ENCODE measurements at places on chromosomes 4 and X. TPM values are rescaled to one million over a fixed set of nuclear protein-coding genes. Genes with fewer than 3 reads are reported as not detected.

GRCh38 chr4:15381806-15382338, 46.0 kb upstream of the C1QTNF7 start:
- DNase-seq: no peak

DNA sequence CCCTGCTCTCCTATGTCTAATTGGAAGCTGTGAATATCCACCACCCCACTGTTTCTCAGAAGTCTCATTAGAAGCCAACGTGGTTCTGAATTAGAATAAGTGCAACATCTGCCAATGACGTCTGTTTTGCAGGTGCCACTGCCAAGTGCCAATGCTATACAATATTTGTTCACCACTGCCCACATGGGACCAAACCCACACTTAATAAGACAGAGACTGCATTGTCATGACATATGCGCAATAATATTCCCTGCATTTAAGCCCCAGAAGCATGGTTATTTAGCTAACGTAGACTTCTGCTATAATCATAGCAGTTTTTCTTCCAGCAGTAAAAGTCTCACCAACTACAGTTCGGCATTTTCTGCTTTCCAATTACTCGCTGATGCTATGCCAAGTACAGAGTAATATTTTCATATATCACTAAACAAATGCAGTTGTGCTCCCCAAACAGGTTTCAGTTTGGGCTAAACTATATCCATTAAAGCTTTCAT, 262.5 kb upstream of the PCDH18 start:
- no peak for DNase-seq

DNA sequence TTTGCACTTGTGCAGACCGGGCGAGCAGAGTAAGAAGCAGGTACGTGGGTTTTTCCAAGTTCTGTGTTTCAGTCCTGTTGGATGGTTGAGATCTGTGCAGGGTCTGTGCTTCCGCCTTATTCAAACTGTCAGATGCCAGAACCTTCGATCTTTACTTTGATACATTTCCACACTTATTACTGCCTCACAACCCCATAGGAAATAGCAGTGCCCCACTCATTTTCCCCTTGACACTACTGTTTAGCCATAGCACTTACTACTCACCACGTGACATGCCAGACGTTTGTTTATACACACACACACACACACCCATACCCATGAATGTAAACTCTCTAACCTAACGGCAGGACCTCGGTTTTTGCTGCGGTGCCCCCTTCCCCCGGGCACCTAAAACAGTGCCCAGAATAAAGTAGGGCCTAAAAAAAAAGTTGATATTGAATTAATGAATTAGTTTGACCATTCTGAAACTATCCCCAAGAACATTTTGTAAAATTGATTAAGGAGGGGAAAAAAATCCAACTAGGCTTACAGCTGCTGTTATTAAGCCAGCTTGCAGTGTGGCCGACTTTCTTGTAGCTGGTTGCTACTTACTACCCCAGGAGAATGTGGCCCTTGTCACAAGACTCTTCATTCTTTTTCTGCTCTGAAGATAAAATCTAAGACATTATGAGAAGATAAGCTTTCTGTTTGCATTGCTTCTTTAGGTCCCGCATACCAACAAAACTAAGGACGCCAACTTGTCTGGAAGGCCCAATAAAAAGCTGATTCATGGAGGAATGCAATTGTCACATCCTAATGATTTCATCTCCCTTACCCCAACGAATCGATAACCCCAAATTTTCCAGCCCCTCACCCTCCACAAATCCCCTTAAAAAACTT, 704 bp upstream of the SEPSECS start:
- DNase-seq: no peak

Gene KIT
- total RNA-seq: 13.1 TPM

Gene FGB
- total RNA-seq: not detected

- no peak for DNase-seq
Measured at GRCh38 chrX:153538424-153538823, 21.0 kb downstream of the ATP2B3 start.

Gene MFAP3L
- 3.0 TPM for total RNA-seq

DNA sequence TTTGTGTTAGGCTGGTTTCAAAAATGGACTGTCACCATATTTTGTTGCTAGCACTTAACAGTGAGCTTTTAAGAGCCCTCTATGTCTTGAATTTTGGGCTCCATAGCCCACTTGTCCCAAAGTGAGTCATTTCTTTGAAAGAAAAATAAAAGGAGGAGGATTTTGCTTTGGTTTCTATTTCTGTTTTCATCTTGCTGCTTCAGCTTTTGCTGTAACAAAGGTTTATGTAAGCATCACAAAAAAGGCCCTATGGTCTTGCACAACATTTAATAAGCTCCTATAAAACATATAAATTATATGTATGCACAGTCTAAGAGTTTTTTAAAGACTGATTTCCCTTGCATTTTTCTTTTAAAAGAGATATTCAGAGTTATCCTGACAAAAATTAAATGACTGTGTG, 105.2 kb downstream of the PHOX2B start:
- DNase-seq: no peak

Gene ADGRL3
- total RNA-seq: 54.3 TPM

- no peak for DNase-seq
Measured at GRCh38 chr4:88041626-88042025, 34.2 kb downstream of the PKD2 start.

GRCh38 chr4:184409911-184410692, 64.2 kb downstream of the IRF2 start:
- no peak for DNase-seq

- no peak for DNase-seq
Measured at GRCh38 chr4:109967798-109968520, 55.3 kb downstream of the EGF start.

Gene TLR3
- 8.3 TPM for total RNA-seq

GRCh38 chr4:117626664-117627063, 407.6 kb upstream of the NDST3 start:
- no peak for DNase-seq

Gene CEP135
- total RNA-seq: 7.3 TPM

GRCh38 chrX:153924149-153924861, 1.8 kb downstream of the ARHGAP4 start:
- no peak for DNase-seq

- DNase-seq: no peak
Measured at GRCh38 chrX:52355108-52355507, 13.7 kb upstream of the XAGE2 start.

Gene TRAM1L1
- total RNA-seq: 2.5 TPM

- no peak for DNase-seq
Measured at GRCh38 chr4:182478475-182478874, 235.3 kb downstream of the TENM3 start.

DNA sequence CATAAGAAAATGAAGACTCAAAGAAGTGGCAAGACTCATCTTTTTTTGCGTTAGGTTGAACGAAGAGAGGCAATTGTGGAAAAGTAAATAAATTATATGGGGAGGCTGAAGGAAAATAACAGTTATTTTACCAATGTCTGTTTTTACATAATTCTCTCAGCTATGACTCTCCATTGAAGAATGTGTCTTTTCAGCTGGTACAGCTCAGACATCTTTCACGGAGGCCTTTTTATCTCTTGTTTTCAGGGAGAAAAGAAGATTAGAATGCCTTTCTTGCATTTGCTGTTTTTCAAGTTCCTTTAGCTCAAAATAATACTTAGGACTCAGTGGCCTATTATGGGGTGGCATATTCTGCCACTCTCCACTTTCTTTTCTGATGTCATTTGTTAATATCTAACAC, 153.0 kb downstream of the ADAM29 start:
- no peak for DNase-seq

DNA sequence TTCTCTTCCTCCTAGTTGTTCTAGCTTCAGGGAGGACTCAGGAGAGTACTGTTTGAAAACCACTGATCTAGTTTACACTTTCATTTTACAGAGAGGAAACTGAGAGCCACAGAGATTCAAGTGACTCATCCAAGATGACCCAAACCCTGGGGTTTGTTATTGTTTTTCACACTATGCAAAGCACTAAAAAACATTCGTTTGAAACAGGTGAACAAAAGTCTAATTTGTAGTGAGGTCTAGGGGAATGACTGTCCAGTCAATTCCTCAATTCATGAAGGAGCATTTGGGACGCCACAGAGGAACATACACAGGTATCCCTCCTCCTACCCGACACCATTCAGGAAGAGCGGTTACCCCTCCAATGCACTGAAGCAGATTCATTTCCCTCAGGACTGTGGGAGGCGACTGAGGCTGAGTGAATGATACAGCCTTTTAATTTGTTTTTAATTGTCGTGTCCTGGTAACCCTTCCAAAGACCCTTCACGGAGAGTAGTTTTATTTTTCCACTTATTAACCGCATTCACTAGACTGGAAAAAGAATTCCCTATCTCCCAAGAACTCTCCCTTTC, 30.3 kb downstream of the TLR10 start:
- DNase-seq: no peak

DNA sequence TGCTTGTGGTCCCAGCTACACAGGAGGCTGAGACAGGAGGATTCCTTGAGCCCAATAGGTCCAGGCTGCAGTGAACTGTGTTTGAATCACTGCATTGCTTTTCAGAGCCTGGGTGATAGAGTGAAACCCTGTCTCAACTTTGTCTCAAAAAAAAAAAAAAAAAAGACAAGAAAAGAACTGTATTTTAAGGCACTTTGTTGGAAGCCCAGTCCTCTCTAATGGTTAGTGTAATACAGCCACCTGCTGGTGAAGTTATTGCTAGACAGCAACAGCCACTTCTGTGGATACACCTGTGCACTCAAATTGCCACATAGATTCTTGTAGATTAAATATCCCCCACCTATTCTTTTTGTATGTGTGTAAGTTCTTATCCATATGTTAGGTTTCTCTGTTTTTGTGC, 10.1 kb upstream of the FGG start:
- DNase-seq: no peak

DNA sequence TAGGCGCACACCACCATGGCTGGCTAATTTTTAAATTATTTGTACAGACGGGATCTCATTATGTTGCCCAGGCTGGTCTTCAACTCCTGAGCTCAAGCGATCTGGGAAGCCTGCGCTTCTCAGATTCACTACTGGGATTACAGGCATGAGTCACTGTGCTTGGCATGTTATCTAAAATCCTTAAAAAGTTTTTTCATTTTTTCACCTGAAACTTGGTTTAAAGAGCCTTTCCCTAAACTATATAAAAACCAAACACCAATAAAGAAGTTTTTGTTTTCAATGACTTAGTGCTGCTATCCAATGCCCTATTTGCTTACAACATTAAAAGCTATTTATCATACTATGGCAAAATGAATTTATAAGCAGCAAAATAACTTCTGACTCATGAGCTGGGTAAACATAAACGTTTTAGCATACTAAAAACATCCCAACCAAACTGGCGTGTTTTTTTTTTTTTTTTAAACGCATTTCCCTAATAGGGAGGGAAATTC, 127.8 kb downstream of the UBE2K start:
- DNase-seq: no peak

- peak; percentile 82 for DNase-seq
Measured at GRCh38 chr4:56655627-56656345, 25.3 kb downstream of the HOPX start.

DNA sequence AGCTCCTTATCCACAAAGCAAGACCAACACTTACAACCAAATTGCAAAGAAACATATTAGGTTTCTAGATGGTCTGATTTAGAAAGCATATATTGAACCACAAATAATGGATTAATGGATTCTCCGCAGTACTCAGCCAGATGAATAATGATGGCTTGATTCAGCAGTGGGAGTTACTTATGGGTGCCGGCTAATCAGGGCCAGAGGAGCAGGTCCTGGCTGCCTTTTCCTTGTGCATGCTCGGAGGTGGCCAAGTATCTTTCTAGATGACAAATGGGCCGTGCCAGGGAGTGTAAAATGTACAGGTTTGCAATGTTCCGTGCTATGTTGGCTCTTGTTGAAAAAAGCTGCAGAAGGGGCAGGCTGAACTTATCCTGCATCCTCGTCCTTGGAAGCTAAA, 70.2 kb downstream of the VCX3A start:
- no peak for DNase-seq

DNA sequence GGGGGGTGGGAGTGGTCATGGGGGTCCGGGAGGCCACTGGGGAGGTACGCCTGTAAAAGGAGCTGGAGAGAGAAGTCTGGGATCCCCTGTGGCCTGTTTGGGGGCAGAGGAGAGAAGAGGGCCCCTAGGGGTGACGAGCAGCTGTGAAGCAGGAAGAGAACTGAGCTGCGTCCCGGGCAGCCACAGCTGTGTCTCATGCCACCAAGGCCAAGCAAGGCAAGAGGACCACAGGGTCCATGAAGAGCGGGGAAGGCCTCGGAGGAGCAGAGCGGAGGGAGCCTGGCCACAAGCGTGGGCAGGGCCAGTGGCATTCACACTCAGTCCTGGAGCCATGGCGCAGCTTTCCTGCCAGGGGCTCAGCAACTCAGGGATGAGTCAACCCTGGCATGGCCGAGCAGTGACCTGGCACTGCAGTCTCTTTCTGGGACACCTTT, 13.6 kb upstream of the NAT8L start:
- DNase-seq: no peak

DNA sequence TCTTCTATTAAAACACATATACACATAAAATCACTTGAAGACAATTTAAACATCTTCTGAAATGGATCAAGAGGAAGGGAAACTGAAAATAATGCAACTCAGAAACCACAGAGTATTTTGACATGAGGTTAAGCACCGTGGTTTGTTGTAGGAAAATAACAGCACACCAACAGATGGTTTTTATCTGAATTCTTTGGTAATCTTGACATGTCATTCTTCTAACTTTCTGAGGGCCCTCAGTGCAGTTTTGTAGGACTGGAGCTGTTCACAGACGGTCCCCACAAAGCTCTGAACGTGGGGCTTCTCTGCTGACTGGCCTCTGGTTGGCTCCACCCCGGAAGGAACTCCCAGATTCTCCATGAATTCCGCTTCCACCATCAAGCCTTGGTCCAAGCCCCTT, 16.0 kb upstream of the TLR8 start:
- no peak for DNase-seq

Gene ADH6
- total RNA-seq: not detected

DNA sequence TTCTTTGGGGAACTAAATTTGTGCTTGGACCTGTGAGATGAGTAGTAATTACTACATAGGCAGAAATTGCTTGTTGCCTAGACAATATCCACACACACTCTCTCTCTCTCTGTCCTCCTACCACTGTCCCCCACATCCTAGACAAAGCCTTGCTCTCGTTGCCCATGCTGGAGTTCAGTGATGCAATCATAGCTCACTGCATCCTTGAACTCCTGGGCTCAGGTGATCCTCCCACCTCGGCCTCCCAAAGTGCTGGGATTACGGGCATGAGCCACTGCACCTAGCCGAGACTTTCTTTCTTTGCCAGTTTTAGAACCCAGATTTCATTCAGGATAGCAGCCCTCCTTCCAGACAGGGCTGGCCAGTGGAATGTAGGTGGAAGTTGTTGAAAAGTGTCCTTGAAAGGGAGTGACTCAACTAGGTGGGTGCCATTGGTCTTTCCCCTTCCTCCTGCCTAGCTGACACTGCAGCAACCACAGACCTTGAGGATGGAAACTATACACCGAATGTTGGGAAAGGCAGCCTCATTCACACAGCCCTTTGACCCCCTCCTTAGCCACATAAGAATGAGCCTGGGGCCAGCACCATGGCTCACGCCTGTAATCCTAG, 16.8 kb upstream of the LAP3 start:
- no peak for DNase-seq

- no peak for DNase-seq
Measured at GRCh38 chr4:152399246-152399645, 136.6 kb downstream of the FBXW7 start.

Measured in posterior vena cava (tissue), 2 donors.